ENCODE measurements at places on chromosomes 2 and 18. TPM values are rescaled to one million over a fixed set of nuclear protein-coding genes. Genes with fewer than 3 reads are reported as not detected.

The SULT1C4 gene
- total RNA-seq = not detected

The TNFAIP6 gene
- total RNA-seq = not detected

The ELOA2 gene
- total RNA-seq = not detected

The CCDC178 gene
- total RNA-seq = not detected

The RPL37A gene
- total RNA-seq = 2,874 TPM

The PLGLB2 gene
- 1.6 TPM for total RNA-seq

The CYS1 gene
- 0.28 TPM for total RNA-seq

The FEV gene
- not detected for total RNA-seq

The HOXD4 gene
- total RNA-seq = not detected

The KANSL1L gene
- total RNA-seq = 8.1 TPM

The CRYGC gene
- not detected for total RNA-seq

The TRIM43 gene
- total RNA-seq = not detected

The ANKRD30BL gene
- total RNA-seq = not detected

The RTP5 gene
- not detected for total RNA-seq

The DNAJC5G gene
- not detected for total RNA-seq

The WNT6 gene
- not detected for total RNA-seq

The MORN2 gene
- total RNA-seq = 1.6 TPM

The CCL20 gene
- not detected for total RNA-seq

The MFSD6 gene
- 38.5 TPM for total RNA-seq

The LIPT1 gene
- total RNA-seq = 8.9 TPM

The GALNT3 gene
- 8.5 TPM for total RNA-seq

The PRKAG3 gene
- not detected for total RNA-seq

The COLEC11 gene
- total RNA-seq = not detected

The SLC30A3 gene
- 0.08 TPM for total RNA-seq

The MBP gene
- 94.9 TPM for total RNA-seq

The ABCB11 gene
- not detected for total RNA-seq

The LIMS4 gene
- 0.67 TPM for total RNA-seq

The KLHL14 gene
- not detected for total RNA-seq

The FBXO41 gene
- total RNA-seq = 16.4 TPM

The RBM44 gene
- total RNA-seq = 1.1 TPM

The EVX2 gene
- total RNA-seq = not detected

The TSGA10 gene
- total RNA-seq = 9.2 TPM

The UGT1A5 gene
- not detected for total RNA-seq

The LTBP1 gene
- total RNA-seq = 0.43 TPM
